LHCN-M2 (cell line): ENCODE measurements at places on chromosomes 13 and 19.

GRCh38 chr19:39074205-39074692, 9.9 kb upstream of the ACP7 start:
- DNase-seq: no peak

DNA sequence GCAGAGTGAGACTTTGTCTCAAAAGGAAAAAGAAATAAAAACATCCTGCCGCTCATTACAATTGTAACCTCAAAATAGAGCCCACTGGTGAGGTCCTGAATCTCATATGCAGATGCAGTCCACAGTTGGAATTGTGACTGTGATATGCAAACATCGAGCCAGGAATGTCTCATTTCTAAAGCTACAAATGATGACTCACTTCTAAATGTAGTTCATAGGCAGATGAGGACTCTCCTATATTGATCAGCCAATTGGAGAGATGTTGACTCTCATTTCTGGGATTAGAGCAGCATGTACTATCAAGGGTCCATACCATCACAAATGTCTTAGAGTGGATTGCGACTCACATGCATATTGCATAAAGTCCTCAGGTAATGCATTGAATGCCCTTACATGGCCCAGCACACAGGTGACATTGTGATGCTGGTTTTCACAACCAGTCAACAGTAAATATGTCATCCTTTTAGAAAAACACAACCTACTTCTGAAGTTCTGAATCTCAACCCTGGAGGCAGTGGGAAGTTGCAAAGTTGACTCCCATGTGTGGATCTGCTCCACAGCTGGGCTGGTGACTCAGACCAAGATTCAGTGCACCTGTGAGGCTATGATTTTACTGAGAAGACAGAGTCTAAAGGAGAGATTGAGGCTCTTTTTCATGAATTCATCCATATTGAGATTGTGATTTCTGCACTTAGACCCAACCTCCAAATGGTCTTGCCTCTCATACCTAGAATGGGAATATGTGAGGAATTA, 16.9 kb upstream of the ZNF254 start:
- peak; percentile 40 for DNase-seq

GRCh38 chr19:50719566-50719965, at the start of gene SHANK1:
Gene SHANK1, minus strand, starts transcription at chr19:50719802. Its CDS starts 2,883 bp downstream, at chr19:50716919.
- no peak for DNase-seq

DNA sequence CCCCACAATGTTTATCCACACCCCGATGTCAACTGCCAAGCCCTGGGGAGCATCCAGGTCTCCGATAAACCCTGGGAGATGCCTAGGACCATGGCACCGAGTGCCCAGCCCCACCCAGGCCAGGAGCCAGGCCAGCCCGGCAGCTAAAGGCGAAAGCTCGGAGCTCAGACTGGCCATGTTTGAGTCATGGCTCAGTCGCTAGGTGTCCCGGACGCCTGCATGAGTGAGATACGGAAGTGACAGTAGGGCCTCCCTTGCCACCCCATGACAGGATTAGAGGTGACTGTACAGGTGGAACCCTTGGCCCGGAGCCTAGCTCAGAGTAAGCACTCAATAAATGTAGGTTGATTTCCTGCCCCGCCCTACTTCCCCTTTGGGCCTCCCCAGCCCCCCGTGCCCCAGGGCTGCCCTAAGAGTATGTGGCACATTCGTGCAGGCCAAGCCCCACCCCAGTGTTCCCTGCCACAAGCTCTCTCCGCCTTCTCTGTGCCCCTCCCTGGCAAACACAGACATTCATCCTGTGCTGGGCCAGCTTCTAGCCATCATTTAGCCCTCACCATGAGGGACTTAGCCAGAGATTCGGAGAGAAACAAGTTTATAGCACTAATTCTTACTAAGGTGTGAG, 5.8 kb upstream of the TPM4 start:
- no peak for DNase-seq

- DNase-seq: peak; percentile 98
Observed at GRCh38 chr13:44713788-44714469, 137.8 kb upstream of the TSC22D1 start.

GRCh38 chr13:23321535-23322241, 111.8 kb downstream of the SACS start:
- DNase-seq: peak; percentile 96

GRCh38 chr13:51916051-51916818, 54.5 kb downstream of the CCDC70 start:
- no peak for DNase-seq

DNA sequence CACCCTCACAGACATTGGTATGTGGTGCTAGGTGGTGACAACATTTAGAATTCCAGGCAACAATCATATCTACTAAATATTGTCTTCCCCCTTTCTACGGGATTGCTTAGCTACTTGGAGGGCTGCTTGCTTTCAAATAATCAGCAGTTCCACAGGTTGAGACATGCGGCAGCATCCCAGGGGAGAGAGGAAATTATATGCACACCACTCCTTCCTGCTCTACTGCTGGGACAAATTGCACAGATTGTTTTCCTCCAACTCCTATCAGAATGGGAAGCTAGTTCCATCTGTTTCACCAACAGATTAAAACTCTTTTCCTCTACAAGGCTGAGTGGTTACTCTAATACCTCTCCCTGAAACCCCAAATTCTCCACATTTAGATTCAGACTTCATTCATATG, 275.4 kb downstream of the DNAJC15 start:
- no peak for DNase-seq

DNA sequence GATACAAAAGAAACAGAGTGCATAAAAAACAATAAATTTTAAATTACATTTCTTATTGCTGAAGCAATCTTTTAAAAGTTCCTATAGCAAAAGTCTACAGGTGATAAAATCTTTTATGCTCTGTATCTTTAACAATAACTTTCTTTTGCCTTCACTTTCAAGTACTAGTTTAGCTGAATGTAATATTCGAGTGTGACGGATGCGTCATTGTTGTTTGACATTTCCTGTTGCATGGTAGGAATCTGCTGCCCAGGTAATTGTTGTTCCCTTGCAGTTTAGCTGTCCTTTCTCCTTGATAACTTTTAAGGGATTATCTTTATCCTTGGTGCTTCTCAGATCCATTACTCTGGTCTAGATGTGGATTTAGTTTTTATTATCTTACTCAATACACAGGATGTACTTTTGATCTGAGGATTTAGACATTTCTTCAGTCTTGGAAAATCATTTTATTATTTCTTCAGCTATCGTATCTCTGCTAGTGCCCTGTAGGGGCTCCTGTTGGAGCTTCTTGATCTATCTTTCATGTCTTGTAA, 2.1 kb upstream of the CPB2 start:
- DNase-seq: no peak

GRCh38 chr13:112904436-112904960, 64.5 kb upstream of the MCF2L start:
- DNase-seq: no peak

- DNase-seq: no peak
Observed at GRCh38 chr13:81987677-81988357, 1646.9 kb upstream of the SPRY2 start.

- DNase-seq: no peak
Observed at GRCh38 chr13:74726206-74726605, 592.0 kb upstream of the KLF12 start.

DNA sequence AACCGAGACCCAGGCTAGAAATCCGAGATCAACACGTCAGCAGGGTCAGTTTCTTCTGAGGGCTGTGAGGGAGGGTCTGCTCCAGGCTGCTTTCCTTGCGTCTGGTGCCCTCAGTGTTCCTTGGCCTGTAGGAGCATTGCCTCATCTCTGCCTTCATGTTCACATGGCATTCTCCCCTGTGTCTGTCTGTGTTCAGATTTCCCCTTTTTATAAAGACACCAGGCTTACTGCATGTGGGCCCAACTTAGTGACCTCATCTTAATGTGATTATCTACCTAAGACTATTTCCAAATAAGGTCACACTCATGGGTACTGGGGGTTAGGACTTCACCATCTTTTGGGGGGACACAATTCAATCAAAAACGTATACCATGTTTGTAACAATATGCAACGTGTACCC, 57.2 kb upstream of the C1QTNF9 start:
- DNase-seq: no peak

- no peak for DNase-seq
Observed at GRCh38 chr13:102399791-102400674, 1.8 kb downstream of the FGF14 start.

- peak; percentile 22 for DNase-seq
Observed at GRCh38 chr19:3098515-3099346, 4.6 kb downstream of the GNA11 start.

DNA sequence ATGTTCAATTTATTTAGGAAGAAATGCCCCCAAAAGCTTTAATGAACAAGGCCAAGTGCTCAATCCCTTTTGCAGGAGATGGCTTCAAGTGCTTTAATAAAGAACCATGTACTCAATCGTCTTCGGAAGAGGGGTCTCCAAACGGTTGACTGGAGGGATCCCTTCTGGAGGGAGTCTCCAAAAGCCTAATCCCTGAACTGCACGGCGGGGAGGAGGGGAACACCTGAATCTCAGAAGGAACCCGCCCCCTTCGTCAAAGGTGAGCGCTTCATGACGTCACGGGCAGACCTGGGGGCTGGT, 505 bp downstream of the PAF1 start:
- DNase-seq: no peak

GRCh38 chr13:30845297-30846214, 60.5 kb upstream of the MEDAG start:
- DNase-seq: no peak

DNA sequence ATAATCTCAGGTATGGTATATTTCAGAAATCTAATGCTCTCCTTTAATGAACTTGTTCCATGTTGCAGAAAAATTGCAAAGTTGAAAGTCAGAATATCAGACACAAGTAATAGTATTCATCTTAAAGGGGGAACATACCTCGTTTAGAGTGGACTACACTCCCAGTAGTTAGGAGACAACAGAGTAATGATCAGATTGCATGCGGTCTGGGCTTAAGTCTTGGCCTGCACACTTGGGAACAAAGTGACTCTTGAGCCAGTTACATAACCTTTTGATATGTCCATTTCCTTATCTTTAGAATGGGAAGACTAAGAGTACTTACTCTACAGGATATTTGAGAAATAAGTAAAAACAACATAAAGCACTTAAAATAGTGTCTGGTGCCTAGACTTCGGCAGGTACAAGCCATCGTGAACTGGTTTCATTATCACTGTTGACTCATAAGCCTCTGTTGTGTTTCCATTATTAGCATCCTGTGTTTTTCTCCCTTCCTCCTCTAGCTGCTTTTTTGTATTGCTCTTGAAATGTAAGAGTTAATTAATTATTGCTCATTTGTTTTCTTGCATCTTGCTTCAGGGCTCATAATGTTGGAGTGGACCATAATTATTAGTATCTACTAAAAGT, 53.0 kb downstream of the DPY19L3 start:
- no peak for DNase-seq

DNA sequence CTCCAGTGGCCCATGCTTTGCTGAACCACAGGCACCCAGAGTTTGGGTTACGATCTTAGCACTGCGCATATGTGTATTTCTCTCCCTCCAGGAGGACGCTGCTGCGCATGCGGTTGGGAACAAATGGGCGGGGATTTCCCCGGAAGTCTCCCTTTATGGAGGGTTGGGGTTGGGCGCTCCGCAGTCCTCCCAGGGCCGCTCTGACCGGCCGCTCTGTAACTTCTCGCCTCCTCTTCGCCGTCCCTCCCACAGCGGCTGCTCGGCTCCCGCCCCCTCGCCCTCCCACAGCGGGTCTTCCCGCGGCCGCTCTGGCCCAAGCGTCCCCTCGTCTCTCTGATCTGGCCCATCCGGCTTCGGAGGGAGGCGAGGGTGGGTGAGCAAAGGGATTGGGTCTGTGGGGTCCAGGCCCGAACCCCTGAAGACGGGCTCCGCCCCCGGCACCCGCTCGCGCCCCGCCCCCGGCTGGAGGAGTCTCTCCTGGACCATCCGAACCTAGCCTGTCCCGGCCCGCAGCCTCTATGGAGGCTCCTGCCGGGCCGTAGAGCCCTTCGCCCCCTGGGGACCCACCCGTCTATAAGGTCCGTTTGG, at the start of gene MEGF8:
TSS of gene MEGF8 (plus strand) at position 328 of the 588 bp plus-strand sequence. CDS start 609 bp downstream, outside the sequence.
- peak; percentile 99 for DNase-seq

DNA sequence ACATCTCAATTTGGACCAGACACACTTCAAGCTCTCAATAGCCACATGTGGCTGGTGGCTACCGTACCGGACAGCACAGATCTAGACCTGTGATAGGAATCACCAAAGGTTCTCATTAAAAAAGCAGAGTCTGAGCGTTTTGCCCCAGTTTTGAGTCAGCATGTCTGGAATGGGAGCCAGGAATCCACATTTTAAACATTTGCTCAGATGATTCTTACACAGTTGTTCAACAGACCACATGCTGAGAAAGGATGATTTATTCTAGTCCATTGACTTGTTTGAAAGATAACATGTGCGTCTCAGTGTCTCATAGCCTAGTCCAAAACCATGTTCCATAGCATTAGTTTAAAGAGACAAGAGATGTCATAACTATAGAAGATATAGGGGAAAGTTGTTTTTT, 53.4 kb downstream of the FLT3 start:
- DNase-seq: no peak

DNA sequence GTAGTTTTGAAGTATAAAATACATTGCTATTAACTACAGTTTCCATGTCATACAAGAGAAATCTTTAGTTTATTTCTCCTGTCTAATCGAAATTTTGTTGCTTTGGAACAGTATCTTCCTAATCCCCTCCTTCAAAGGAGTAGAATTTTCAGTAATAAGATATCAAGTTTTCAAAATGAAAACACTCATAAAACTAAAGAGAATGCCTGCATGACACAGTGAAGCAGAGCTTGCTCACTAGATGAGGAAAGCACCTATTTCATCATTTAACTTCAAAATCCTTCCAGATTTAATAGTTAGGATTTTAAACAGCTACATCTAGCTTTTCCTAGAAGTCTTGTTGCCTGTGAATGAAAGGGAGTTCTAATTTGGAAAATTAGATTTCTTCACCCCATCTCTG, 80.8 kb downstream of the TNFSF11 start:
- no peak for DNase-seq

DNA sequence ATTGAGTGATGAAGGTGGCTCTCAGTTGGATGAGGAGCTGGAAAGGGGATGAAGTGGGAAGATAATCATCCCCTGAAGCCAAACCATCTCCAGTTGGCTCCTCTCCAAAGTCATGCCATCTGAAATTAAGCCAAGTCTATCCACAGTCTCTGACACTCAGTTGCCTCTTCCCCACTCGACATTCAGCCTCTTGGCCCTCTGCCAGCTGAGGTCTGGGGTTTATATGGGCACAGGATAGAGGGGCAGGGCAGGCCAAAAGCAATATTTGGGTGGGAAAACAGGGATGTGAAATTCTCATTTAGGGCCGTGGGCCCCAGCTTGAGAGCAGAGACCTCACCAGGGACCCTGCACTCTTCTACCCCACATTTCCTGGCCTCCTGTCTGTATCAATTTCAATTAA, 85.9 kb downstream of the SLITRK1 start:
- no peak for DNase-seq

- no peak for DNase-seq
Observed at GRCh38 chr19:41862445-41862986, 2.5 kb downstream of the RPS19 start.

GRCh38 chr13:31846961-31847752, 107.8 kb downstream of the RXFP2 start:
- DNase-seq: no peak

GRCh38 chr13:79447741-79448140, 33.2 kb upstream of the NDFIP2 start:
- no peak for DNase-seq

DNA sequence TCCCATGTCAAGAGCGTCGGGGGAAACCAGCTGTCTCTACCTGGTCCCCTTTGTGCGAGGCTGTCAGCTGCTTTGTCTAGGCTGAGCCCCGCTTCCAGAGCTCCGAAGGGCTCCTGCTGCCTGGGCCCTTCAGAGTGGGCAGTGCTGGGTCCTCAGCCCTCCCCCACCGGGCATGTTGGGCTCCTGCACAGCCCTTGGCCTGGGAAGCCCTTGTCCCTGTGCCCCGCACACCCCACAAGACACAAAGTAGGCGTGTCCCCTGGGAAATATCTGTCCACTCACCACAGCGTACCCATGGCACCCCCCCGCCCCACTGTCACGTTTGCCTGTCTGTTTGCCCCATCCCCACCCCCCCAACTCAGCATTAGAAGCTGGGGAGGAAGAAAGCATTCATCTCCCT, 39.6 kb upstream of the RANBP3 start:
- no peak for DNase-seq
